Mesothelial cell of epicardium (in vitro differentiated cells): ENCODE measurements at places on chromosomes 6 and 20. TPM values are rescaled to one million over a fixed set of nuclear protein-coding genes. Genes with fewer than 3 reads are reported as not detected.
A peak's percentile ranks its signal among the peaks of the same experiment; 100 is the strongest.

GRCh38 chr6:116666869-116667268, 1.7 kb downstream of the ZUP1 start:
- peaks cover 27% of the 10 kb centered on the region for H3K4me1 ChIP-seq
- H3K27me3 ChIP-seq: peaks cover 7% of the 10 kb centered on the region
- H3K4me3 ChIP-seq: peak overlapping the region; percentile 33
- no peak for DNase-seq
- H3K36me3 ChIP-seq: no peaks in the 10 kb centered on the region

The C6orf136 gene
- 12.0 to 15.8 TPM (median 15.0 TPM) in 3 replicates for total RNA-seq

DNA sequence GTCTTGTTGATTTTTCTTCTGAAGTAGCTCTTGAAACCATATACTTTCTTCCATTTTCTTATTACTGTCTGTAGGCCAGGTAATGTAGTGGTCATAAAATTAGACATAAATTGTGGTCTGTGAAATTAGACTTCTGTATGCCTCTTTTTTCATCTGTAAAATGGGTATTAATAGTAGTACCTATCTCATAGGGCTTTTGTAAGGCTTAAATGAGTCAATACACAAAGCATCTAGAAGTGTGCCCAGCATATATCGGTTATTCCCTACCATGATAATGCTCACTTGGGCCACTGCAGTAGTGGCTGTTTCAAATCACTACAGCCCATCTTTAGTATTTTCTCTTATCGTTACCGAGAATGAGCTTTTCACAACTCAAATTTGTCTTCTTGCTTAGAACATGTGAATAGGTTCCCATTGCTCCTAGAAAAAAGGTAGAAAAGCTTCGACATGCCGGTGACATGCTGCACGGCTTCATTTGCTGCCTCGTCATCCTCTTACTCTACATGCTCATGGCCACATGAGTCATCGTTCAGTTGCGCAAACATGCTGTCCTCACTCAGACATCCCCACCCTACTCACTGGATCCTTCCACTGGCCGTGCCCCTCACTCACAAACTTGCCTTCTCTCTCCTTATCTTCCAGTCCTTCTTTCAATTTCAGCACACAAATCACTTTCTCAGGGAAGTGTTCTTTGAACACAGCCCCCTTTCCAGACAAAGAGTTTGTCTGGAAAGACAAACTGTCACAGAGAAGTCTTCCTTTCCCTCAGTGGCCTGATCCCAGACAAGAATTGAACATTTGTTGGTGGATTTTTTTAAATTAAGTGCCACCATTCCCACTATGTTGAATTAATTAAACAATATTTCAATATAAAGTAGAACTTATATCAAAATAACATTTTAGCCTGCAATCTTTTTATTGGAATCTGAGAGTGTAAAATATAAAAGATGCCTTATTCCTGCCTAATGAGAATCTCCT, 32.2 kb upstream of the ERVFRD-1 start:
- H3K27me3 ChIP-seq: no peaks in the 10 kb centered on the region
- peak overlapping the region; percentile 28 for H3K27ac ChIP-seq
- peaks cover 17% of the 10 kb centered on the region for H3K4me1 ChIP-seq
- no peaks in the 10 kb centered on the region for H3K36me3 ChIP-seq

DNA sequence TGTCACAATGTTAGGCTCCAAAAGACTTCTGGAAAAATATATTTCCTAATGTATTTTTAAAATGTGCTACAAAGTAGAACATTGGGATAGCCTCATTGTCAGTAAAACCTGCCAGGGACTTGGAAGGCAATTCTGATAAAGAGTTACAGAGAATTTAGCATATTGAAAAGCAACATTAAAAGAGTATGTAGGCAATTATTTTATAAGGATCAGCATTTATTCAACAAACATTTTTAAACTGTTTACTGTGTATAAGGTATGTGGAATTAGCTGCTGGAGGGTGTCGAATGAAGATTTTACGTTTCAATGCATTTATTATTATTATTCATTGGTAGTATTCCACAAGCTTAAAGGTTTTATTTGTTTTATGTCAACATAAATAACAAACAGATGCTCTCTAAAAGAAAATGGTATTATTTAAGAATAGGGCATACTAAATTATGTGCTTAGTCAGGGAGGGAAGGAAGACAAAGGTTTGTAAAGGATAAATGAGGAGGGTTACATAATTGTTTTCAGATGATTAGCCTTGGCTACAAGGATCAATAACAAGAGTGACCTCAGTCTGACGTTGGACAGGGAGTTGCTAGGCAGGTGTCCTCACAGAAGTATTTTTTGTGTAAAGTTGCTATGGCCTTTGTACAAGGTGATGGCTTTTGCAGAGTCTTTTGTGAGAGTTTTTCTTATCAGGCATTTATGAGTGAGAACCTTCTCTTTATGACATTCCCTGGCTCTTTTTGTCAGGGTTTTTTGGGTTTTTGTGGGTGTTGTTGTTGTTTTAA, 313.4 kb upstream of the PLCB4 start:
- no peaks in the 10 kb centered on the region for H3K36me3 ChIP-seq
- H3K4me1 ChIP-seq: no peaks in the 10 kb centered on the region
- no peaks in the 10 kb centered on the region for H3K27me3 ChIP-seq

GRCh38 chr20:19460386-19460785, 247.9 kb downstream of the SLC24A3 start:
- H3K27me3 ChIP-seq: no peaks in the 10 kb centered on the region
- H3K4me3 ChIP-seq: no peak overlapping the region
- DNase-seq: no peak
- peaks cover 25% of the 10 kb centered on the region for H3K4me1 ChIP-seq
- no peaks in the 10 kb centered on the region for H3K36me3 ChIP-seq
- H3K27ac ChIP-seq: no peak overlapping the region

DNA sequence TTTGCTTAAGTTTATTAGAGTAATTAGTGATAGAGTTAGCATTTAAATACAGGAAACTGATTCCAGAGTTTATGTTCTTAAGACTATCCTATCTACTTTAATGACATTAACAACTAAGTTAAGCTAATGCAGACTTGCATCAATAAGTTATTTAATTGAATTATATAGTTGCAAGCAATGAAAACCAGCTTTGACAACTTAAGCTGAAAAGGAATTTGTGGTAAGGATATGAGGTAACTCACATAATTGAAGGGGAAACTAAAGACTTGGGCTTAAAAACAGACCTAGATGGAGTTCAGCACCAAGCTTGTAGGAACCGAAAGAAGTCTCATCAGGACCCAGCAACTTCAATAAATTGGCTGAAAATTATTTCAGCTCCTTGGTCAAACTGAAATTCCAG, 222.3 kb downstream of the IBTK start:
- H3K4me1 ChIP-seq: peaks cover under 1% of the 10 kb centered on the region
- H3K27me3 ChIP-seq: no peaks in the 10 kb centered on the region
- H3K36me3 ChIP-seq: no peaks in the 10 kb centered on the region
- no peak overlapping the region for H3K4me3 ChIP-seq
- DNase-seq: no peak
- no peak overlapping the region for H3K27ac ChIP-seq

DNA sequence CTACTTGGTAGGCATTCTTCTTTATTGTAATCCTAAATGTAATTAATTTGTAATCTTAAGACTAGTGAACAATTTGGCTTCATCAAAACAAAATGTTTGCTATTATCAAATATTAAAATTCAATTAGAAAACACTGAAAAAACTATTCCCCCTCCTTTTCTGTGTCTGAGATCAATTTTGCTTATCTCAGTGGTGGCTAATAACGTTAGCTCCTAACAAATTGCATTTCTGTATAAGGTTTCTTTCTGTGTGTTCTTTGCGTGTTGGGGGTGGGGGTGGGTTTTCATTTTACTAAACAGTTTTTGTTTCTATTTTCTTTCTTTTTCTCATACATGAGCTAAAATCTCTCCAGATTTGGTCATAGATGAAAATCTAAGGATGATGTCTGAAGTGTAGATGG, 54.0 kb upstream of the EYA4 start:
- H3K4me3 ChIP-seq: no peak overlapping the region
- no peaks in the 10 kb centered on the region for H3K27me3 ChIP-seq
- peaks cover 46% of the 10 kb centered on the region for H3K4me1 ChIP-seq
- H3K27ac ChIP-seq: no peak overlapping the region

DNA sequence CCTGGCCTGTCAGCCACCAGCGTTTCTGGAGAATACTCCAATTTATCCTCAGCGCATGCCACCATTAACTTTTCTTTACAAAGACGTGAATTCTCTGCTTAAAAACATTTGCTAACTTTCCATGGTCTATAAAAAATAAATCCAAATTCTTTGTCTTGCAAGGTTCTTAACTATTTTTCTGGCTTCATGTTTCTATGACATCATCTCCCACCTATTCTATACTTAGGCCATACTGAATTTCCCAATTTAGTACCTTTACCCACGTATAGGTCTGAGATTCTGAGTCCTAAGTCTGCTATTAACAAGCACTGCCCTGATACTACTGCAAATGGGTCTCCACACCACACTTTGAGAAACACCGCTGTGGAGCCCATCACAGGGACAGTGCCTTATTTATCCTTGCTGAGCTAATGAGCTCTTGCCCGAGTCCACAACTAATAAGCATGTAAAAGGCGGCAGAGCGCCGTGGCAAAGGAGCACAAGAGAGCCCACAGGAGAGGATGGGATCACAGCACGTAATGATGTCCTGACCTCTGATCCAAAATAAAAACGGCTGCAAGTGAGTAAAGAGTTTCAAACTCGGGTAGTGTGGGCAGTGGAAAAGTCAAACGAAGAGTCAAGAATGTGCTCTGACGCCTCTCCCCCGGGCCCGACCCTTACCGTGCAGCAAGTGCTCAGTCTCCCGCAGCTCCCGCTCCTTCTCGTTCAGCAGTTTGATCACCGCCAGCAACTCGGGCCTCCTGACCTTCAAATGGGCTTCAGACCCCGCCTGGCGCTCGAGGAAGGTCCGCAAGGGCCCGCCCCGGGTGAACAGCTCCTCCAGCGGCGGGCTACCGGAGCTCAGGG, 519 bp downstream of the MTRF1L start:
- peak overlapping the region; percentile 88 for H3K27ac ChIP-seq
- H3K36me3 ChIP-seq: no peaks in the 10 kb centered on the region
- no peaks in the 10 kb centered on the region for H3K27me3 ChIP-seq
- peaks cover 24% of the 10 kb centered on the region for H3K4me1 ChIP-seq
- DNase-seq: no peak
